Right atrium auricular region (tissue), 2 donors: ENCODE measurements at places on chromosomes 2 and 18.

DNA sequence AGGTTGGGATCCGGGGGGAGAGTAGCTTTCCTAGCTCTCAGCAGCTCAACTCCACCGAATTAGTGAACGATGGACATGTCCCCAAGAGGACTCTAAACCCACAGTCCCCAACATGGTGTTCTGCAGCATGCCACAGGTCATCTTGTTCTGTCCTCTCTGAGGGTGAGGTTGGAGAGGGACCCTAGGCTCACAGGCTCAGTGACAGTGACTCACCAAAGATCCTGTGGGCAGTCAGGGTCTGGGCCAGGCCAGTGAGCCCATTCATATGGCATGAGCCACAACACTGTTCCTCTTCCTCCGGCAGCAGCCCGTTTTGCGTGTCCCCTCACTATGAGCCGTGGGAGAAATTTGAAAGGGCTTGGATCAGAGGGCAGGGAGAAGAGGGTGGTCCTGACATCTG is 2.8 kb upstream of the SLC20A1 start:
- DNase-seq, result no peak

DNA sequence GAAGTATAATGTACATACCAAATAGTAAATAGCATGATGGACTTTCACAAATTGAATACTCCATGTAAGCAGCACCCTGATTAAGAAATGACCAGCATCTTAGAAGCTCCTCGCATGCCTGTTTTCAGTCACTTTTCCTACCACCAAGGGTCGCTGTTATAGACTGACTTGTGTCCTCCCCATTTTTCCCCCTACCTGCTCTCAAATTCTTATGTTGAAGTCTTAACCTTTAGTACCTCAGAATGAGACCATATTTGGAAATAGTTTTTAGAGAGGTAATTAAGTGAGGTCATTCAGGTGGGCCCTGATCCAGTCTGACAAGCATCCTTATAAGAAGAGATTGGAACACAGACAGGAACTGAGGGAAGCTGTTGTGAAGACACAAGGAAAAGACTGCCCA is 125.9 kb downstream of the LYPD6 start:
- no peak for DNase-seq

- DNase-seq, result no peak
These were observed 3.9 kb upstream of the MLPH start for GRCh38 chr2:237483018-237483731.

GRCh38 chr2:236963631-236964182 is 122.0 kb upstream of the COPS8 start:
- DNase-seq, result no peak

DNA sequence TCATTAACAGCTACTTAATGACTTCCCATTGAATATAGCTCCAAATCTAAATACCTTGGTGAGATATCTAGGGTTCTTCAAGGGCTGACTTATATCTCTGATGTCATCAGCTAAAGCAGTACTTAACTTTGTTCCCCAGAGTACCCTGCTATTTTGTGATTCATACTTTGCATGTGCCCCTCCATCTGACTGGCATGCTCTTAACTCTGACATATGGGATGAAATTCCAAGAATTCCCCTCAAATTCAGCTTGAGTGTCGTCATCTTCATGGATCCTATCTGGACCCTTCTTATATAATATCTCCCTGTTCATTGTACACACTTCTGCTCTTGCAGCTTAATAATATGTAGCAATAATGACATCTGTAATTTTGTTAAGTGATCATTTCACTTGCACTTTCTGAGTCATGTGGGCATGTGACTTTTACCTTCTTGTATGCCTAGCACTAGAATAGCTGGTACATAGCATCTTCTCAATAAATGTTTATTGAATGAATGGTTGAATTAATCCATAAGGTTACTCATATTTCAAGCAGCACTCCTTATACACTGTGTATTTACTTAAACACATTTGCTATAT is 172.9 kb downstream of the WDR7 start:
- DNase-seq, result no peak

DNA sequence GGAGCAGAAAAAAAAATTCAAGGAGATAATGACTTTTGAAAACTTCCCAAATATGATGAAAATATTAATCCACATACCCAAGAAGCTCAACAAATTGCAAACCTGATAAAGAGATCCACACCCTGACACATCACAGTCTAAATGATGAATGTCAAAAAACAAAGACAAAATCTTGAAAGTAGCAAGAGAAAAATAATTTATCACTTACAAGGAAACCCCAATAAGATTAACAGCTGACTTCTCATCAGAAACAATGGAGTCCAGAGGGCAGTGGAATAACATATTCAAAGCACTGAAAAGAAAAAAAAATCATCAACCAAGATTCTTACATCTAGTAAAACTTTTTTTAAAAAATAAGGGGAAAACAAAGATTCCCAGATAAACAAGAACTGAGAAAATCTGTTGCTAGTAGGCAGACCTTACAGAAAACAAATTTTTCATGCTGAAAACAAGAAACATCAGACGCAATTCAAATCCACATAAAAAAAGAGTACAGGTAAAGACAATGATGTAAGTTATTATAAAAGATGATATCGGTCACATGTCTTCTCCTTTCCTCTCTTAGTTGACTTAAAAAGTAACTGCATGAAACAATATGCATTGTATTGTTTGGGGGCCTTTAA is 21.3 kb downstream of the SLC66A2 start:
- no peak for DNase-seq

DNA sequence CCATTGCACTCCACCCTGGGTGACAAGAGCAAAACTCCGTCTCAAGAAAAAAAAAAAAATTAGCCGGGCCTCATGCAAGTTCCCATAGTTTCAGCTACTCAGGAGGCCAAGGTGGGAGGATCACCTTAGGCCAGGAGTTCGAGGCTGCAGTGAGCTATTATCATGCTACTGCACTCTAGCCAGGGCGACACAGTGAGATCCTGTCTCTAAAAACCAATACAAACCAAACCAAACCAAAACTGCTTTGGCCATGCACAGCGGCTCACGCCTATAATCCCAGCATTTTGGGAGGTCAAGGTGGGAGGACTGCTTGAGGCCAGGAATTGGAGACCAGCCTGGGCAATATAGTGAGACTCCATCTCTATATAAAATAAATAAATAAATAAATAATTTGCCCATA is 19.1 kb downstream of the NIFK start:
- DNase-seq, result no peak

GRCh38 chr2:200587007-200587616 is 1.3 kb downstream of the AOX1 start:
- DNase-seq, result no peak

- no peak for DNase-seq
These were observed 11.6 kb upstream of the CPS1 start for GRCh38 chr2:210544831-210545230.
